ENCODE measurements at places on chromosomes 3 and 15.

DNA sequence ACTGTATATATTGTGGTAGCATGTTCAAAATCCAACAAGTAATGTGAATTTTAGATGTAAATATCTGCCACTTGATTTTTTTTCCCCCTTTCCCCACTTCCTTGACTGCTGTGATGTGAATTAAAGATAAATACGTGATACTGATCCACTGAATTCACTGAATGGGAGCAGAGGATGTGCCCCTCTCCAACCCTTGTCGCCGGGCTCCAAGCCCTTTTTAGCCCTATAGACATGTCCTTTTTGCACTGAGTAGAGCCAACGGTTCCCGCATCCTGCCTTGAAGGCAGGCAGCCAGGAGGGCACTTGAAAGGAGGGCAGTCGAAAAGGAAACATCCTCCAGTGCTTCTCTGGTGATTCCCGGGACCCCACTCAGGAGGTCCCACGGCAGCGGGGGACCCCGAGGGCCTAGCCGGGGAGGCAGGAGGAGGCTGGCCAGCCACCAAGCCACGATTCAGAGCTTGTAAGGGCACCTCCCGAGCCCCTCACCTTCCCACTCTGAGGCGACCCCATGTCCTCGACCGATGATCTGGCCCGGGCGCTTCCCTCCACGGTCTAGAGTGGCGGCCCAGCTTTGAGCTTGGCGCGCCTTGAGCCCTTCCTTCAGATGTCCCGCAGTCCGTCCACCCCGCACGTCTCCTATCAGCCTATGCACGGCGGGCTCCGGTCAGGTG lies 901 bp upstream of the MANF start:
- DNase-seq, result no peak

DNA sequence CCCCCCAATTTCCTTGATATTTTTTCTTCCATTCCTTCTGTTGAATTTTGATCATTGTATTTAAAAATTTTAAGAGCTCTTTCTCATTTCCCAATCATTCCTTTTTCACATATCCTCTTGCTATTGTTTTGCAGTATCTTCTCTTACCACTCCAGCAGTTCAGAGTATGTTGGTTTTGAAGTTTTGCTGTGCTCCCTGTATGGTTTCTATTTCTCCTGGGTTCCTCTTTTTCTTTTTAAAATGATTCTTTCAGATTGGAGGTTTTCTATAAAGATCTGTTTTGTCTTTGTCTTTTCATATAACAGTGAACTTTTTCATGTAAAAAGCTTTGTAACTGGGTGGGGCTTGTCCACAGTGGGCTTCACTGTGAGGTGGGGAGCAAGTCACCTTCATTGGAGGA lies 12.8 kb downstream of the USP3 start:
- DNase-seq, result no peak

GRCh38 chr3:184283681-184284080 lies 7.9 kb downstream of the ECE2 start:
- DNase-seq, result no peak

- no peak for DNase-seq
These were observed 42.7 kb upstream of the PRICKLE2 start for GRCh38 chr3:64267721-64268604.

DNA sequence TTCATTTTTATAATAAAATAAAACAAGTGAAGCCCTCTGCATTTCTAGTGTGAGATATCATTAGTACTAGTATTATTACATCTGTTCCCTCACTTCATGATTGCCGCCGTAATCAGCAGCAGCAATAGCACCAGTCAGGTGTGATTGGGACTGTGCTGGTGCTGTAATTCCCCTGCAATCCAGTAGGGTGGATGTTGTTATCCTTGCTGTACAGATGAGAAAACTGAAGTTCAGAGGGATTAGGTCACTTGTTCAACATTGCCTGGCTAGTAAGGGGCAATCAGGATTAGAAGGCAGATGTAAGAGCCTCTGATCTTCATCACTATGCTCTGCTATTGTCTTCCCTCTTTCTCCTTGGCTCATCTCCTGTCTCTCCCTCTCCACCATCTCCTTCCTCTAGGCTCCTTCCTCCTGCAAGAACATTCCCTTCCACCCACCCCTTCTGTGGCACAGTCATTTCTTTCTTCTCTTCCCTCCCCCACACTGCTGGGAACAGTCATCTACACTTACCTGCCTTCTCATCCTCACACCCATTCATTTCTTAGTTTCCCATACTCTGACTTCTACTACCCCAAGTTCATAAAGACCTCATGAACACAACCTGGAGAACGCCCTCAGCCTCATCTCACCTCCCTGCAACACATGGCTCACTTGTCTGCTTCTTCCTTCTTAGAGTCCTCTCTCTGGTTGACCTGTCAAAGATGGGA lies 29.7 kb downstream of the CRYGS start:
- DNase-seq, result no peak

DNA sequence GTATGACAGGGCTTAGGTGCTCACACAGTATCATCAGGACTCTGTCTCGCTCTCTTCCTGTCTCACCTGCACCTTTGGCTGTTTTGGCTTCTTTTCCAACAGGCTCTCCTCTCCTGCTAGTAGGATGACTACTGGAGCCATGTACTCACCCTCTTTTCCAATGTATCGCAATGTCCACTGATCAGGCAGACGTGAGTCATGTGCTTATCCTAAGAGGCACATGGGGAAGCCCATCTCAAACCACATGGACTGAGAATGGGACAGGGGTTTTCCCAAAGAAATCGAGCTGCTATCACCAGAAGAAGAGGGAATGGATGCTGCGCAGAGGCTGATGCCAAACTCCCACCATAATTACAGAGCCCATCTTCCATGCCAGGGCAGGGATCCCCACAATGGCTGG lies 180.6 kb downstream of the IL5RA start:
- no peak for DNase-seq

DNA sequence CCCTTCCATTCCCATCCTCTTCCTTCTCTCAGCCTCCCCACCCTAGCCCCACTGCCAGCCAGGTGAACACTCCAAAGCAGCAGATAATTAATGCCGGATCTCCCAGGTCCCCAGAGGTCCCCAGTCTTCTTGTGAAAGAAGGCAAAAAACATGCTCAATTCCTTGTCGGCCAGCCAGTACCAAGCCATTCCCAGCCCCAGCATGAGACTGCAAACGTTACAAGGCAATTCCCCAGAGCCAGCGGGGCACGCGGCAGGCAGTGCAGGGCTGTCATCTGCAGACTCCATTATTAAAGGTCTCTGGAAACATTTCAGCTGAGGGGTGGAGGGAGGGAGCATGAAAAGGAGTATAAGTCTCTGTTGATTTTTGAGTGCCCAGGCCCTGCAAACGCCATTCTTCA lies 117.8 kb downstream of the XXYLT1 start:
- no peak for DNase-seq
